ENCODE measurements at places on chromosomes 3 and 15.

DNA sequence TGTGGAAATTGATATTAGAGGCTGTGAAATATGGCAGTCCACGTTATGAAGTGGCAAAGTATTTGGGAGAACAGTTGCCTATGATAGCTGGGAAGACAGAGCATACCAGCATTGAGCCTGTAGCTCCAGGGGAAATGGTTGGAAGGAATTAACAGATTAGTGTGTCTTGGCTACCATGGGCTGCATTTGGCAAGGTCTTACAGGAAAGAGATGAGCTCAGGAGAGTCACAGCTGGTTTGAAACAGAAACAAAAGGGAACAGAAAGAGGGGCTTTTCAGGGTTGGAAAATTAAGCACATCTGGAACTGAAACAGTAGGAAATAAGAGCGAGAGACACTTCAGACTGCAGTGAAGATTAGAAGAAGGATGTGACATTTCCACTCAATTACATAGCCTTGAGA, 141.7 kb downstream of the FBLN2 start:
- no peak for DNase-seq

DNA sequence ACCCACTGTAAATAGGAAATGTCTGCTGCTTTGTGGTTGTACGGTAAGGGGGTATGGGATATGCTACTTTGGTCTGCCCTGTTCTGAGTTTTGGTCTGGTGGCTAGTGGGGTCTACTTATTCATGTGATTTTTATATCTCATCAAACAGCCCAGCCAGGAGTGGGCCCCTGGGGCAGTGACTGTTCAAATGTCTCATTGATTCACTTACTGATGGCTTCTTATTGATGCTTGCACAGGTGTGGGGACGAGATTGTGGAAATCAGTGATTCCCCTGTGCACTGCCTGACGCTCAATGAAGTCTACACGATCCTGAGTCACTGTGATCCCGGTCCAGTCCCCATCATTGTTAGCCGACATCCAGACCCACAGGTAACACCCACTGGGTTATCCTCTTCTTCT, 38.5 kb downstream of the STARD5 start:
- no peak for DNase-seq

DNA sequence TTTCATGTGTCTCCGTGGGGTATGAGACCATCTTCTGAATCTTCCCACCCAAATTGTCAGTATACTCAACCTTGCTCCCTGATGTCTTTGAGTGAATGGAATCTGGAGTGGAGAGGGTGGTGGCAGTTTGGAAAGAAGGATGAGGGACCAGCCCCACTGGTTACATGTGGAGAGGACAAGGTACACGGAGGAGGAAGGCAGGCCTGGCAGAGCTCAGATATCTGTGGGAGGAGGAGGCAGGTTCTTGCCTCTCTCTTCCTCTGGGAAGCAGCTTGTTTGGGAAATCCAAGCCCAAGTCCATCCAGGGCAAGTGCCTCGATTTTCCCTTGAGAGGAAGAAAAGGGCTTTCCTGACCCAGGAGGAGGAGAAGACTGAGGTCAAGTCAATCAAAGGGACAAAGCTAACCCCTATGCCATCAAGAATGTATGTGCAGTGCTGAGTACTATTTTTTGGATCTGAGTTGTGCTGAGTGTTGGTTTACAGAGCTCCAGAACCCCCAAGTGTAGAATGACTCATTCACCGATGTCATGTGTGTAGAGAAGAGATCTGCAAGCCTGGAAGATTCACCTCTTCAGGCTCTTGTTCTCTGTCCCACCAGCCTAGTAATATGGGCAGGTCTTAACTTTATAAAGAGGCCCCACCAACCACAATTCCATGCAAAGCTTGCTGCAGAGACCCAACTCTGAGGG, 19.8 kb upstream of the LOXL1 start:
- DNase-seq = no peak

DNA sequence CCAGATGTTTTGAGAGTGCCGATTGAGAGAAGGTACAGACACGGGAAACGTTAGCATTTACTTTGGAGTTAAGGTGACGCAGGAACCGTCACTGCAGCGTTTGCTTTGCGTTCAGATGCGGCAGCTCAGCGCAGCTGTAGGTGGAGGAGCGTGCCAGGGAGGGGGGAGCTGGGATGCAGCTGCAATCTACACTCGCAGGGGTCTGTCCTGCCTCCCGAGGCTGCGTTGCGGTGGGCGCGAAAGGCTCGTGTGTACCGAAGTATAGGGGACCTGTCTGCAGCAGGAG, 425 bp upstream of the FYTTD1 start:
- no peak for DNase-seq

DNA sequence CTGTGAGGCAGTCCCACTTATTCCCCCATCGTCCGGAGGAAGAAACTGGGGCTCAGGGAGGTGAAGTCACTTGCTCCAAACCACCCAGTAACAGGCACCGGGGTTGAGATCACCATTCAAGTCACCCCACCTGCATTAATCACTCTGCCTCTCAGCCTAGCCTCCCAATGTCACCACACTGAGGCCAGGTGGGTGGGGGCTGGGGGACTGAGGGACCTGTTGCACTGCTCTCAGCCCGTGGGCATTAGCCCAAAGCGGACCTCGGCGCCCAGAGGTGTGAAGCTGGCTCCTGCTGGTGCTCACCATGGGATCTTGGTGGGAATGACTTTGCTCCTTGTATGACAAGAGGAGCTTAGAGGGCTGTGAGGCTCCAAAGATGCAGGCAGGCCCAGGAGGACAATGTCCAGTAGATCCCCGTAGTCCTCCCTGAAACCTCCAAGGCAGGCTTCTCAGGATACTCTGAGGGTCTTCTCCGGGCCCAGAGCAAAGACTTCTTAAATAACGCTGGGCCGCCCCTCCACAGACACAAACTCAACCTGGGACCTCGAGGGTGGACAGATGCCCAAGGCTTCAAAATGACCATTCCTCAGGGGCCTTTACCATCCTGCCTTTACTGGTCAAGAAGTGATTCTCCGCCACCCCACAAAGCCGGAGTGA, 1.7 kb downstream of the NT5DC2 start:
- no peak for DNase-seq

DNA sequence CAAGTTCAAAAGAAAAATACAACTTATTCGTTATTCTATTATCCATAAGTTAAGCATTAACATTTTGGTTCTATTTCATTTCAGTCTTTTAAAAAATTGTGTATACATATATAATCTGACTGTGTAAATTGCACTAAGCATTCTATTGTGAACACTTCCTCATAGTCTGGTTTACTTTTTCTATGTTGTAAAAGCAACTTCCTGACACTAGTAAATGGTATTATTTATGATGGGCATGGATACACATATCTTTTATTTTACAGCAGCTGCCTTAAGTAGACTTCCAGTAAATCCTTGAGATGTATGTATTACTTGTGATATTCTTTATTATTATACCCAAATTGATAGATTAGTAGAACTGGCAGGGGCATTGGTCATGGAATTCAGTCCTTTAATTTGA, 58.2 kb downstream of the FNDC3B start:
- no peak for DNase-seq

DNA sequence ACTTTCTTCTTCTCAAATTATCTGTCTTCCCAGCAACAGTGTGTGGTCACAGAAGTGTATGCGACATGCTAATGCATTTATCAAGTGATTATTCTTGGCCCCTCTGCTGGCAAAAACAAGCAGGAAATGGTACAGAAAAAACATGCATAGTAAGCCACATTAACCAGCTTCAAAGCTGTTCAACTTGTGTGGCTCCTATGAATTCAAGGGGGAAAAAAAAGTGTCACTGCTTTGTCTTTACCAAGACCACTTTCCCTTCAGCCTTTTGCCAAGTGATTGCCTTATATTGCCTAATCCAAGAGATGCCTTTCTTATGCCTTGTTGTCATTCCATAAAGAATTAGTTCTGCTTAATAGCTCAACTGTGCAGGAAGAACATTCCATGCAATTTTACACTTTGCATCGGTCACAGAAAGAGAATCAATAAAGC, 39.1 kb downstream of the PRTG start:
- no peak for DNase-seq

DNA sequence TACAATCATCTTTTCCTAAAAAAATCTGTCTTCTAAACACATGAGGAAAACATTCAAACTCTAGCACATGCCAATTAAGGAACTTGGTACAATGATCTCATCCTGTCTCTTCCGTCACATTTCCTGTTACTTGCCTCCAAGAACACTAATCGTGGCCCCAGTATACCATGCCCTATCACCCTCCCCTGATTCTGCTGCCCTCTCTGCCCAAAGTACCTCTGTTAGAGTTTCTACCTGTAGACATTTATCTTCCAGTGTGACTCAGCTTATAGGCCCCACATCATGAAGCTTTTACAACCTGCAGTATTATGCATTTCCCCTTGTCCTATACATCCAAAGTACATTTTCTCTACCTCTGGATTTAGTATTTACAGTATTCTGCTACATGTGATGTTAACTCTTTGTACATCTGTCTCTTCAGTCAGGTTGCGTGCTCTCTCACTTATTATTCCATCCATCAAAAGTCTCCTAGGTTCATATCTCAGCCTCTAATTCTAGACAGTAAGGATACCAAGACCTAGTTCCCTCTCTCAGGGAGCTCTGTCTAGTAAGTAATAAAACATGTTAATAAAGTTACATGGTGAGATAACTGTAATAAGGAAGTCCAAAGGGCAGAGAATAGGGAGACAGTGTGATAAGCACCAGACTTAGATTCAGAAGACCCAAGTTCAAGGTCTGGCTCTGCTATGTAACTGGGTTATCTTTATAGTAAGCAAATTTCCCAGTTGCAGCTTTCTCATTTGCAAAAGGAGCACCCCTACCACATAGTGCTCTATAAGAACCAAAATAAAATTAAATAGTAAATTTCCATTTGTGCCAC, 8.9 kb upstream of the SEMA6D start:
- DNase-seq = no peak

DNA sequence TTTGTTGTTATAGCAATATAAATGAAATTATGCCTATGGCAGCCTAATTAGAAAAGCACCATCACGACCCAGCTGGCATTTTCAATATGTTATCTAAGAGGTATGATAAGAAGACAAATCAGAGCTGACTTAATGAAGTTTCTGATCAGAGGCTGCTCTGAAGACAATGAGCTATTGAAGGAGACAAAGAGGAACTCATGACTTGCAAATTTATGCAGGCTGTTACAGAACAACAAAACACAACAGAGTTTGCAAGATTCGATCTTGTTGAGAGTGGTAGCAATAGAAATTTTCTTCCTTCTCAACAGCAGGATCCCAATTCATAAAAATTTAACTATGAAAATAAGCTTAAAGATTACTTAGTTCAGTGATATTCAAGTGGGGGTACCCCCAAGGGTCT, 7.7 kb downstream of the CCDC54 start:
- no peak for DNase-seq

- peak; percentile 67 for DNase-seq
These were observed 122.5 kb upstream of the SPRED1 start for GRCh38 chr15:38130205-38130567.

GRCh38 chr3:58383476-58383875, 50.2 kb downstream of the PDHB start:
- DNase-seq = no peak

GRCh38 chr3:8143186-8143585, 358.4 kb upstream of the LMCD1 start:
- no peak for DNase-seq

DNA sequence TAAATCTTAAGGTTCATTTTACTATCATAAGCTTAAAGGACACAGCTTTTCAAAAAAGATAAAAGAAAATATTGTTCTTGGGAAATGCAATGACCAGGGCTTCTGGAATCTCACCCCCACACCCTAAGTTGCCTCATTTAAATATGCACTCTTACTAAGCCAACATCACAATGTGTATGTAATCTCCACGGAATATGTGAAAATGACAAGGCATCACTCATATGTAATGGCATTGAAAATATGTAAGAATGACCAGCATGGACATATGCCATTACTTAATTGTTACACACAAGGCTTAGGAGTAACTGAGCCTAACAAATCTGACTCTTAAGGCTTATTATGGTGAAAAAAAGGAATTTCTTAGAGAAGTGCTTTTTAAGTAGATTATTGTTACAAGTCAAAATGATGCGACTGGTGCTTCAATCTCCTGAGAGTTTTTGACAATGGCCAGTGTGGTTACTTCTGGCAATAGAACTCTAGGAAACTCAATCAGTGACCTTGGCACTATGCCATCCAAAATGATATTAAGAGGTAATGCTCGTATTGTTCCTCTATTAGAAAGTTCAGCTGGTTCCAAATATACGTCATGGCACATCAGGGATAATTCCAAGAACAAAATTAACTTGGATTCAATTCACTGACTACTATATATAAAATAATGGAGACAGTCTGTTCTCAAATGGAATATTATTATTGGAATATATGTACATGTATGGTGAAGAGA, 290.0 kb upstream of the PLSCR5 start:
- no peak for DNase-seq

GRCh38 chr3:151085889-151086483, 522 bp downstream of the MED12L start:
- peak; percentile 70 for DNase-seq

- DNase-seq = no peak
These were observed 5.6 kb upstream of the ARL8B start for GRCh38 chr3:5116538-5116937.

DNA sequence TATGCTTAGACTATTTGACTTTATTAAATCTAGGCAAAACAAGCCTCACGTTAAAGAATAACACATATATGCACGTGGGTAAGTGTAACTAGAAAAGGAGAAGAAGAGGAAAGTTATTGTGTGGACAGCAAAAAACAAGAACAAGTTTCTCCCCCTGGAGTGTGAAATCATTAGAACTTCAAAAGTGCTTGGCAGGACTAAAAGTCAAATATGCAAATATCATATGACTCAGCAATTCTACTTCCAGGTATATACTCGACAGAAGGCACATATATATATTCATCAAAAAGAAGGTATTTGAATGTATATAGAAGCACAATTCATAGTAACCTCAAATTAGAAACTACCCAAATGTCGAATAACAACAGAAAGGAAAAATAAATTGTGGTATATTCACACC, 68.9 kb upstream of the STXBP5L start:
- no peak for DNase-seq

- DNase-seq = no peak
These were observed 341 bp downstream of the HEXA start for GRCh38 chr15:72375501-72375845.

DNA sequence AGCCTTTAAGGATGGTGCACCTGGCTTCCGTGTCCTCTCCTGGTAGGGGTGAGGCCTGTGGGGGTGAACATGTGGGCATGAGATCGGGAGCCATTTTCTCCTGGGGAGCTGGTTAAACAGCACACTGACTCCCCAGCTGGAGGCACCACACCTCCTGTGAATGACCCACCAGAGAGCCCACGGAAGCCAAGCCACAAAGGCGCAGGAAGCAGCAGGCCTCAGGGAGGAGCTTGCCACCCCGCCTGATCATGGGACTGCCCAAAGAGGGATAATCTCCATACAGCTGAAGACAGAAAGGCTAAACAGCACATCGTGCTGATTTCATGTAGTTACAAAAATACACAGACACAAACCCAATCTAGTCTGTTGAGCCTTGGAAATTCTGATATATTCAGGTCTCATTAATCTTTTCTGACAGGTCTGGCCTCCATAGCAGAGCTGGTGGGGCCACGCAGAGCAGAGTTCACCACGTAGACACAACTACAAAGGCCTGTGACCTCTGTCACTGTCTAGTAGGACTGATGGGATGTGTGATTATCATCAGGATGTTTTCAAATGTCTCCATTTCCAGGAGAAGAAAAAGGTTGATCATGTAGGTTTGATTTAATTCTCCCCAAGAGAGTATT, 75.2 kb downstream of the DUT start:
- DNase-seq = no peak

- no peak for DNase-seq
These were observed 86.9 kb upstream of the PLCL2 start for GRCh38 chr3:16797831-16798230.
